ENCODE measurements at places on chromosomes 7 and 10.

- DNase-seq = no peak
Measured at GRCh38 chr7:93231259-93231658, 907 bp upstream of the VPS50 start.

- DNase-seq = no peak
Measured at GRCh38 chr10:4658777-4659176, 167.2 kb upstream of the AKR1E2 start.

DNA sequence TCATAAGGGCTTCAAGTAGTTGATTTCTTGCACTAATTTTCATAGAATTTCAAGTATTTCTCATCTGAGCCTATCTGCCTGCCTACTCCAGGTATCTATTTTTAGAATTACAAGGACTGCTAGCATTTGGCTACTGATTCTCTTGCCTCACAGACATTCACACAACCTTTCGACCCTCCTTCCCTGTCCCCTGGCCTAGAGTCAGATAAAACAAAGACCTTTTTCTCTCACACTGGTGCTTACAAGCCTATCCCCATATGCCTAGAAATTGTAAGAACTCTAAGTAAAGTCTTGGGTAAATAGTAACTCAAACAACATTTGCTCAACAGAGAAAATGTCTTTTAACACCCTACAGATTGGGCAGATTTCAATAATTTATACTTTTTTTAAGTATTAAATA, 6.3 kb downstream of the GPAM start:
- DNase-seq = no peak

- DNase-seq = no peak
Measured at GRCh38 chr7:157603005-157603404, 266.2 kb downstream of the DNAJB6 start.

- no peak for DNase-seq
Measured at GRCh38 chr10:90701428-90701827, 156.4 kb downstream of the HTR7 start.

GRCh38 chr7:138377306-138377705, 82.8 kb upstream of the TRIM24 start:
- no peak for DNase-seq

GRCh38 chr7:111029574-111030251, 61.2 kb upstream of the LRRN3 start:
- no peak for DNase-seq

Data from left kidney (tissue), 8 donors.